ENCODE measurements at places on chromosomes 5 and 9.

DNA sequence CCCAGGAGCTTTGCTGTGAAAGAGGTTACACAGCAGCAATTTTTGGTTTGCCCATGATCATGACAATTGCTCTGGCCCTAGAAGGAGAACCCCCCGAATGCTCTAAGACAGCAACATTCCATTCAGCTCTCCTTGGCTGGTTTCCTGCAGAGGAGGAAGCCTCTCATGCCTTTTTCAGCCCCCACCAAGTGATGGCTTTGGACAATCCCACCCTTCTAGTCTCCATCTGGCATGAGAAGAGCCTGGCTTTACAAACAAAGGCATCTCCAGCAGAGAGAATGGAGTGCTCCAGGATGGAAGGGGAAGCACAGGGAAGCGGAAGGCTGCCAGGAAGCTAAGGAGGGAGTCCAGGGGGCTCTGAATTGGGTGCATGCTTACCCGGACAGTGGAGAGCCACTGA lies 98.4 kb downstream of the CRB2 start:
- no peak for DNase-seq

DNA sequence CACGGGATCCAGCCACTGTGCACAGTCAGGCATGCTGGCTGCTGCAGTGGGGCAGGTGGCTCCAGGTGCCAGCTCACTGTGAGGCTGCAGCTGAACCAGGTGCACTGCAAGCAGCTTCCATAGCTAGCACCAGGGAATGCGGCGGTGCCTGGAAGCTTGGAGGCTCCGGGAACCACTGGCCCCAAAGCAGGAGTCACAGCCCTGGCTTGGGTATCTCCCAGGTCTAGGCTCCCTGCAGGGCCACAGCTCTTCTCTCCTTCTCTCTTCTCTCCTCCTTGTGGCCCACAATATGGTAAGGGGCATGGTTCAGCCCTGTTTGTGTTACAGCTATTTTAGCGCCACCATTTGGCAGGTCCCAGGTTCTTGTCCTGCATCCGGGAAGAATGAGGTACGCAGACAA lies 6.7 kb upstream of the MTMR12 start:
- no peak for DNase-seq

DNA sequence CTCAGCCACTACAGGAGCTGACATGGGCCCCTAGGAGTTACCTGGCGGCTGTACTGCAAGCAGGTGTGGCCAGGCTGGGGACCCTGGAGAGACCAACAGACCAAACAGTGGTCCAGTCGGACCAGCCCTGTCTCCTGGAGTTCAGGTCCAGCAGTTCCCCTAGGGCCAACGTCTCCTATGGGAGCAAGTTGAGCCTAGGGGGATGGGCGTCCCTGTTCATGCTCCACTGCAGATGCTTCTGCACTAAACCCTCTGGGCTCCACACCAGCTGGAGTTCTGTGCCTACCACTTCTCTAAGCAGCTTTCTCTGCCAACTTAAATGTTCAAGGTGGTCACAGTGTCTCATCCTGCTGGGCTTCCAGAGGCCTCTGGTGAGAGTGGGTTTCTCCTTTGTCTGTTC lies 20.6 kb upstream of the OMD start:
- DNase-seq = no peak

- no peak for DNase-seq
Observed at GRCh38 chr5:153500178-153500577, 9.7 kb downstream of the GRIA1 start.

DNA sequence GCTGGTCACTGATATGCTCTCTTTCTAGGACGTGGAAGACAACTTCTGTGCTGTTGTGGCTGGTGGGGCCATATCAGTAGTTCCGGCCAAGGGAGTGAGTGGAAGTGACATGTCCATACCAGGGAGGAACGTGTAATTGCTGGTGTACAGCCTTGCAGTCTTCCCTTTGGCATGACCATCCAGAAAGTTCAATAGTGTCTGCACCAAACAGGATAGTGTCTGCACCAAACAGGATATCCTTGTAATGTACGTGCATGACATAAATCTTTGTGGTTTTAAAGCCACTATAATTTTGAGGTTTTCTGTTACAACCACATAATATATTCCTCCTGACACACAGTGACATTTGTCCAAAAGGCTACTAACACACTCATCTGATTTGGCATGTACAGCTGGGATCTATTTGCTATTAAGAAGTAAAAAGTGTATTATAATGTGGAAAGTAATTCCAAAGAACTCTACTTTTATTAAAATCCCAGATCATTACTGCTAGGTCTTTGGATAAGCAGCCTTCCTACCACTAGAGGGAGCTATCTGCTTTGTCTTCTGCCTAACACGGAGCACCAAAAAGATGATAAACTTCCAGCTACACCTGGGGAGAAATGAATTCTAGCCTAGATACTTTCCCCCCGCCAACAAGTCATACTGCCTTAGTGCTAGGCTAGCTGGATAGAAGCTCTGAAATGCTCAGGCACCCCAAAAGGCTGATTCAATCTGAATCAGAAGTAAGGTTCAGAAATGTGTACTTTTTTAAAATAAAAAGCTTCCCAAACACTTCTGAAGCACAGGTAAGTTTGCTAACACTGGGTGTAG lies 52.7 kb downstream of the RNF145 start:
- no peak for DNase-seq

DNA sequence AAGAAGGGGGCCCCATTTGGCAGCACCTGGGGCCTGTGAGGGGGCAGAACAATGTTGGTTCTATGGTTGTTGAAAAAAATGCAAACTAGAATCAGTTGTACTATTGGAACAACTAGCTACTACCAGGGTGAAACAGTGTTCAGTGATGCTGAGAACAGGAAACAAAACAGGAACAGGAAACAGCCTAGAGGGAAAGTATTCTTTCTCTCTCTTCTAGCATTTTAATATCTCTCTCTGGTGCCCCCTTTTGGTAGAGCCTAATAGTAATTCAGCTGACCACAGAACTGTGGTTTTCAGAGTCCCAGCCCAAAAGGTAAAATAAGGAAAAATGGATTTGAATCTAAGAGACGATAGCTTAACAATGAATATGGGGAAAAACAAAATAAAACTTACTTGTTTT lies 138.0 kb upstream of the KCNN2 start:
- no peak for DNase-seq

- no peak for DNase-seq
Observed at GRCh38 chr5:97842687-97843086, 659.6 kb upstream of the RIOK2 start.

GRCh38 chr5:168879929-168880328 lies 300.8 kb upstream of the PANK3 start:
- no peak for DNase-seq

DNA sequence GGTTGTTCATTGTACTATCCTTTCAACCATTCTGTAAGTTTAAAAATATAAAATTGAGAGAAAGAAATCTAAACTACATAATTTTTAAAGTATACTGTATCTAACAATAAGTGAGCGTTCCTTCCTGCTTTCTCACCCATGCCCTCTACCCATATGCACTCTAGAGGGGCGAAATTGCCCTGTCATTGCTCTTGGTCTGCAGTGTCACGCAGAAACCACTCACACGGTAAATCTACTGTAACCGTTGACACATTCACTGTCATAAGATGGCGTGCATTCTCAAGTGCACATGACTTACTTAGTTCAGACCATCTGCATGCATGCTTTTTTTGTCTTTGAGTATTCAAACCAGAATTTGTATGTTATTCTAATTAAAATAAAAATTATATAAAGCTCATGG lies 55.7 kb upstream of the NIPBL start:
- DNase-seq = no peak

GRCh38 chr5:142474431-142475094 lies 149.7 kb upstream of the SPRY4 start:
- DNase-seq = no peak

DNA sequence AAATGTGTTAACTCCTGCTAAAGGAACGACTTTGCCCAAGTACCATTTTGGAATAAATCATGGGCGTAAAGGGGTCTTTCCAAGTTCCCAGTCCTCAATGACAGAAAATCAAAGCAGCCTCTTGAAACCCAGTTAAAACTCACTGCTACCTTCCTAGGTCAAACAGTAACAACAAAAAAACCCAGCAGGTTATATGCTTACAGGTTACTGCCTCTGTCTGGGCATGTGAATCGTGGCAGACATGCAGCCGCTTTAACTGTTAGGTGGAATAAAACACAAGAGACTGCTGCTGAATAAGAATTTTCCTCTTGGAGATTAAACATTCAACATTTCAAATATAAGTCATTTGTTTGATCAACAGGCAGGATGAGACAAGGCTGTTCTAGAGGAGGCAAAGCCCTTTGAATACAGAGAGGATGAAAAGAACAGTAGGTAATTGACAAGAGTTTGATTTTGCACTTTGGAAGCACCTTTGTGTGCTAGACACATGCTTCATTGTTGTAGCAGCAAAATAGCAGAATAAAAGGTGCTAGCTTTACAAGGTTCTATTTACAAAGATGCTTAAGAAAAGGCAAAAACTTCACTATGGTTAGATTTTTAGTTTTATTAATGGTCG lies 319.4 kb downstream of the NDUFS4 start:
- no peak for DNase-seq

GRCh38 chr5:165161204-165161603 lies 1655.8 kb downstream of the MAT2B start:
- no peak for DNase-seq

GRCh38 chr5:558326-558725 lies 34.1 kb upstream of the SLC9A3 start:
- no peak for DNase-seq

GRCh38 chr5:95824747-95825146 lies 2.2 kb upstream of the GLRX start:
- DNase-seq = no peak

DNA sequence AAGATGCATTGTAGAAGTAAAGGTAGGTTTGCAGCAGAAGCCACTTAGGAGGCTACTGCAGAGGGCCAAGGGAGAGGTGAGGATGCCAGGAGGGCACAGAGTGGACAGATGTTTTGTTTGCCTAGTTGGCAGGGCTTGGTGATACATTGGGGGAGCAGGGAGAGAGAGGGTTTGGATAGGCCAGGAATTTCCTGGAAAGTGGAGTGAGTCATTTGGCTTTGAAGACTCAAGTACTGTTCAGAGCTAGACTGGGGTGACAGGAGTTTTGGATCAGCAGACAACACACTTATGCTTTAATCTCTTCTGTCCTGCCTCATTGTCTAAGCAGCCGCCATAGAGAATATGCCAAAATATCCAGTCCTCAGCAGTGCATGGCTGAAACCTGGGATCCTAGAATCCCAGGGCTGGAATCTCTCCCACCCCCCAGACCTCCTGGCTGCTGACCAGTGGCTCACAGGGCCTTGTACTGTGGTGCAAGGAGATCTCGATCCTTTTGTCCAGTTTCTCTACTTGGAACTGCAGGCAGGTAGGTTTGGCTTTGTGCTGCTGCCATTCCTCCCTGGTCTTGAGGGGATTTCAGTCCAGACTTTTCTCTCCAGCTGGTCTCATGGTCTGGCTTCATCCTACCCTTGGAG lies 11.0 kb downstream of the TMEM268 start:
- DNase-seq = no peak

GRCh38 chr9:79763671-79764285 lies 192.0 kb downstream of the TLE4 start:
- no peak for DNase-seq

GRCh38 chr9:119368681-119369581 lies at the start of gene BRINP1:
Gene BRINP1, minus strand, starts transcription at chr9:119369435. Its CDS starts 56,080 bp downstream, at chr9:119313355.
- DNase-seq = no peak

DNA sequence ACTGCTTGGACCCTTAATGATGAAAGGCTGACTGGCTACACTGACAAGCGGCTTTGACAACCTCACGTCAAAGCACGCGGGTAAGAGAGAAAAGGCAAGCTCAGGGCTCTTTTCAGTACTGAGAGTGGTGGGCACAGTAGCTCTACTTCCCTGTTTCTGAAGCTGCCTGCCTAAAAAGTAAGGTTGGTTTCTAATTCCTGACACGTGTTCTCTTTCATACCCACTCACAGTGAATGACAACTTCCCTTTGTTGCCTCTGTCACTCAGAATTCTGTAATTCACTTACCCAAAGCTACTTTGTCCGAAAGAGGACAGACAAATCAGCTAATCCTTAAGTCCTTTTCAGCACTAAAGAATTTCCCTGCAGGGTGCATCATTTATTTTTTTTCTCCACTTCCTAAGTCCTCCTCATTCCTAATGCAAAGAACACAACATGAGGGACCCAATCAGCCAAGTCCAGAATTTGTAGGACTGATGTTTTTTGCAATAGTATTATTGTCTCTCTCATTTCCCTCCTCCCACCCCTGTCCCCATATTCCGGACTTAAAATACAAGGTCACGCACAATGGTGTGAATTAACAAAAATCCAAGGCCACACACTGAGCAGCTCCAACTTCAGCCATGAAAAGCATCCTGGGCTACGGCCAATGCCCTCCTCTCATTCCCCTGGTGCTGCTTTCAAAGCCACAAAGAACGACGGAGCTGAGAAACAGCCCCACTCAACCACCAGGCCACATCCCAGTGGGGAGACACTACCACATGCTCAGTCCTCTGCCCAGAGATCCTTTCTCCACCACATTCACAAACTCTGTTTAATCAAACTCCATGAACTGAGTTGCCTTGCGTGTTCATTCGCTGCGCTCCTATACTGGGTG lies 221.0 kb downstream of the TSSK1B start:
- DNase-seq = no peak

- DNase-seq = no peak
Observed at GRCh38 chr9:17236147-17236546, 101.3 kb downstream of the CNTLN start.

DNA sequence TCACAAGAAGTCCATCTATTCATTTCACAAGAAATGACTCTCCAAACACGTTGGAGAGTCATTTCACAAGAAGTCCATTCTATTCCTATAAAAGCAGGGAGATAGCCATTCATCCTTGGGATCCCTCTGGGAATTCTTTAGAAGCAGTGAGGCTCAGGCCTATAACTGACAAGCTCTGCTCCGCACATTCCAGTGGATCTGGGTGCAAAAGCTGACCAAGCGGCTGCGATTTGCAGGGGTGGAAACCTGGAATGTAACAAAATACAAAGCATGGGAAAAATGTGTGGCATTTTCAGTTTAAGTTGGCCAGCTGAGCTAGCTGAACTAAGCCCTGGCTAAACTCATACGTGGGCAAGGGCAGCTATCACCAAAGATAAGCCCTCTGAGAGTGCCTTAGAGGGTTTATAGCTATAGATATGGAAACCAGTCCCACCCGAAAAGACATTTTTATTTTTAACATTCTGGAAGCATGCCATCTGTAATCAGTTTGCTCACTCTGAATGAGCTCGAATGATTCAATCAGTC lies 8.7 kb downstream of the TAS2R1 start:
- DNase-seq = no peak

DNA sequence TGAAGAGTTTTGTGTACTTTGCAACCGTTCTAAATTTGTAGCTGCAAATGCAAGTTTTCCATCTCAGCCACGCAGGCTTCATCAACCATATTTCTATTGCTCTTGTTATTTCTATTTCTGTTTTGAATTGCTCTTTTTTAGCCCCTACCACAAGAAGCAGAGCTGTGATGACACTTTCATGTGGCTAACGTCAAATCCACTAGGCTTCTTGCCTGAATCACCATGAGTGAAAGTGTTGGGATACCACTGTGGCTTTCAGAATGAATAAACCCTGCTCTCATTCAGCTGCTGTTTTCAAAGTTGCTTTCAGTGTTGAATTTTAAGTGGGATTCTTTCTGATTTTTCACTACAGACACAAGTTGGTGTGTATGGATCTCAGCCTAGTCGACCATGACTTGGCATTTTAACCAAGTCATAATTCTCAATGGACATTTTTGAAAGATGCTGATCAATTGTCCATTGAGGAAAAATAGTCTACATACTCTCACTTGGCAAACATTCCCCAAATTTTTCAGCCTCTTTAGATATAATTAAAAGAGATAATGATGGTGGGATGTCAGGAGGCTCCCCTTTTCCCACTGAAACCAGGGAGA lies 41.0 kb upstream of the MTAP start:
- DNase-seq = peak; percentile 3

- DNase-seq = no peak
Observed at GRCh38 chr9:71766663-71767062, 1.6 kb downstream of the CEMIP2 start.

Data from stimulated activated CD4-positive, alpha-beta T cell treated with anti-CD3 and anti-CD28 coated beads, Interleukin-12 subunit alpha, Interleukin-12 subunit beta, amount 100 ng/mL, for 24 hours (primary cell).